ENCODE measurements at places on chromosomes 7 and 10.
A peak's percentile ranks its signal among the peaks of the same experiment; 100 is the strongest.

GRCh38 chr7:24781106-24781505 lies 23.8 kb upstream of the GSDME start:
- DNase-seq, result peak; percentile 23

DNA sequence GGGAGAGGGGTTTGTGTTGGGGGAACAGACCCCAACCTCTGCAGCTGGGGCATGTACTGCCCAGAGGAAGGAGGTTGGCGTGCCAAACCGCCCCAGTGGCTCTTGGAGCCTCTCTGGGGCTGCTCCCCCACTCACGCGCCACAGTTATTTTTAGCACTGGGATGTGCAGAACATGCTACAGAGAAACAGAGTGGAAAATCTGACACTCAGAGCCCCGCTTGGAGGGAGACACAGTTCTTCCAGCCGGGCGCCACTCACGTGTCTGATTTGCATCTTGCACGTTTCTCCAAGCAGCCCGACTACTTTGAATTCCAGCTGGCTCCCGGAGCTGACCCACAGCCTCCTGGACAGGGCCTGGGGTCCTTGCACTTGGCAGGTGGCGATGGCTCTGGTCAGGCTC lies 182.0 kb downstream of the RPS24 start:
- DNase-seq, result no peak

DNA sequence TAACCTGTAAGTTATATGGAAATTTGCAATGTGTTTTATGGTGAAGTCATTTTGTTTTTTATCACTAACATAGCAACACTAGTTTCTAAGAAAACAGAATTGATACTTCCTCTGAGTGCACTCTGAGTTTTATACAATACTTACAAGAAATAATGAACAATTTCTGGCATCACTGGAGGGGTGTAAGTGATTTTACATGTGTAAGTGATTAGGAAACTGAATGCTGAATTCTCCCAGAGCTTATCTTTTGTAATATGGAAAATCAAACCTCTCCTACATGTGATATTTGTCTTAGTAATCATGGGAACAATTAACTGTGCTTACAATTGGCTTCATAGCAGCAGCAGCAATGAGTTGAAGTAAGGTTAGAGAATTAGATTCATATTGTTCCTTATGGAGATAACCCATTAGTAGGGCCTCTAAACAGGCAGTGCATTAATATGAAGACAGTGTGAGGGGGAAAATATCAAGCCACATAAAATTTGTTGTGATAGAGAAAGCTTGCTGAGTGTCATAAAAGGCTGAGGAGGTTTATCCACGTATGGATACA lies 37.4 kb downstream of the SEMA3C start:
- no peak for DNase-seq

DNA sequence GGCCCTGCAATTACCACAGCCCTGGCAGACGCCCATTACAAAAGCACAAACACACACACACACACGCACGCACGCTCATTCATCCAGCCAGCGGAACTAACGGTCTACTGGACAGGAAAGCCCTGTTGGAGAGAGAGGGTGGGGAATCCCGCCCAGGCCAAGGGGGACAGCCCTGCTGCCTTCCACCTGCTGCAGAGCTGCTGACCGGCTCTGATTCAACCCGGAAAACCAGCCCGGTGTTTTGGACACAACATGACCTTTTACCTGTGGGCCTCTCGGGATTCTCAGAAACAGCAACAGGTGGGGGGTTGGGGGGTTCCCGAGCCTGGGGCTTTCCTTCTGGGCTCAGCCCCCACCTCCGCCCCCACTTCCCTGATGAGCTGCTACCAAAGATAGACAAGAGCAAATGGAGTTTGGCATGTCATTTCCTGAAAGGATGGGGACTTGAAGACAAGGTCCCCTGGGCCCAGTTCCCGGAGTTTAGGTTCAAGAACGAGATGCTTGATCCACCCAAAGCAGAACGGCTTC lies 18.5 kb upstream of the SERPINE1 start:
- DNase-seq, result no peak

- DNase-seq, result peak; percentile 38
Observed at GRCh38 chr10:69959911-69960310, 92.7 kb upstream of the MACROH2A2 start.

DNA sequence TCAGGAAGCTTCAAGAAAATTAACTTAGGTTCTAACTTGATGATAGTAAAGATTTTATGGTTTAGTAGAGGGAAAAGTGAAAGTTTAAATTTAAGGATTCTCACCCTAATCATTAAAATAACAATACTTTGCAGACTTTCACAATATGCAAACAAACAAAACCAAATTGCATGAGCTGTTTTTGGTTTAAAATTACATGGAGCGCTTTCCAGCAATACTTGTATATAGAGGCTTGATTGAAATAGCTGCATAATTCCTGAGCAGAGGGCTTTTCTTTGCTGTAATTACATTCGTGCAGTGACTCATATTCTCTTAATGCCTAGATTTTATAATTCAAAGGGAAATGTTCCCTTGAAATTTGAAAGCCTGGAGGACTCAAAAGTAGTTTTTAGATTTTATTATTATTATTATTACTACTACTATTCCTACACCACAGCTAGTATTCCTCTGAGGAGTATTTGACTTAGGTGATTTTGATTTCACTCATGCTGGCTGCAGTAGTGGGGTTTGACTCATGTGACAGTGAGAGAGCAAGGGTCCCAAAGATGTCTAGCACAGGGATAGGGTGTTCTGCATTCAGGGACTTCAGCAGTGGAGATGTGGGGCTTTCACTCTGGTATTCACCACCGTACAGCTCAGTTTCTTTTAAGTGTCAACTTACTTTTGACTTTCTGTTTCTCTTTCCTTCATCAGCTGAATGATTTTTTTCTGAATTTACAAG lies 138.1 kb downstream of the ADAM22 start:
- no peak for DNase-seq

DNA sequence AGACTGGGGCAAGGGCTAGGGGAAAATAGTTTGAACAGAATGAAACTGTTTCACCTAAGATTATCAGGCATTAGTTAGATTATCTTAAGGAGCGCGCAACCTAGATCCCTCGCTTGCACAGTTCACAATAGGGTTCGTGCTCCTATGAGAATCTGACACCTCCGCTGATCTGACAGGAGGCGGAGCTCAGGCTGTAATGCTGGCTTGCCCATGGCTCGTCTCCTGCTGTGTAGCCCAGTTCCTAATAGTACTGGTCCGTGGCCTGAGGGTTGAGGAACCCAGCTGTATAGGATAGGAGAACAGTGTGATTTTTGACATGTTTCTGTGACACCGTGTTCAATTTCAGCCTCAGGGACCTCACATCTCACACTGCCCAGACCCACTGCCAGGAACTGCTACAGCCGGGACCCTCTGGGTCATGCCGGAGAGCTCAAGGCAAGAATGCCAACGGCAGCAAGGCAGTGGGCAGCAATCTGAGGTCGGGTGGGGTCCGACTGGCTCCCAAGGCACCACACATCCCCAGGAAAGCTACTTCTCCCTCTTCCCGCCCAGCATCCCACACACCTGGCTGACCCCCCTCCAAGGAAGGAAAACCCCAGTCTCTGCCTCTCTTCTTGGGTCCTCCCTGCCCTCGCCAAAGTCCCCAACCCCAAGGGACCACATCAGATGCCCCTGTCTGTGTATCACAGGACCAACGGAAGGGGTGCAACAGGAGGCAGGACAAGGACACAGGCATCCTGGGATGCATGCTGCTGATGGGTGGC lies 31.7 kb downstream of the CAMK2B start:
- DNase-seq, result no peak

- DNase-seq, result no peak
Observed at GRCh38 chr10:64619102-64619501, 1097.9 kb downstream of the REEP3 start.

DNA sequence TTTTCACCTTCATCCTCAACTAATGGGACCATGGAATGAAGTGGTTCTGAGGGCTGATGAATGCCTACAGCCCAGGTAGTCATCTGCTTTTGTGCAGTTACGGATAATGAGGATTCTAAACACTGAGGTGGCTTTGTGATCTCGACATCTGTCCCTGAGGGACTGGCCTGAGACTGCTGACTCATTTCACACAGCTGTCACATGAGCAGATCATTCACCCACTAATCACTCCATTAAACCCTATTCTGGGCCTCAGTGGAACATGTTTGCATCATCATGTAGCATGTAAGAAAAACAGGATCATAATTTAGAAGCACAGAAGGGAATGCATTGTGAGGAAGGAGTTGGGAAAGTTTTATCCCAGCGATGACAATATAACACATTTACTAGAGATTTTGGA lies 79.4 kb upstream of the FEZF1 start:
- no peak for DNase-seq

GRCh38 chr10:59734014-59734462 lies 19.2 kb downstream of the MRLN start:
- no peak for DNase-seq

- no peak for DNase-seq
Observed at GRCh38 chr7:1666317-1666822, 3.7 kb upstream of the ELFN1 start.

All from bone marrow (tissue), 2 donors.